ENCODE measurements at places on chromosomes 11 and 22.

DNA sequence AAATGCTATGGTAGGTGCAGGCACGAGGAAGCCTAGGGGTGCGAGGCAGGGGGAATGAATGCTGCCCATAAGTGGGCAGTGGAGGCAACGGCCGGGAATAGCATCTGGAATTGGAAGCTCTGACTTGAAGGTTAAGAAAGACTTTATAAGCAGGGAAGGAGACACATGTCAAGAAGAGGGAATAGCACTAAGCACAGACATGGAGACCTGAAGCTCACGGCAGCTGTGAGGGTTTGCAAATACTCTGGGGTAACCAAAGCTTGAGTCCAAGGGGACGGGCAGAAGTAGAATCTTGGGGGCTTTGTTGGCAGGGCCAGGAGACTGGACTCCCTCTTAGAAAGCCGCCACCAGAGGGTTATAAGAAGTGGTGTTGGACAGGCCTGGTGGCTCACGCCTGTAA is 112.6 kb downstream of the CEP164 start:
- no peak for DNase-seq

DNA sequence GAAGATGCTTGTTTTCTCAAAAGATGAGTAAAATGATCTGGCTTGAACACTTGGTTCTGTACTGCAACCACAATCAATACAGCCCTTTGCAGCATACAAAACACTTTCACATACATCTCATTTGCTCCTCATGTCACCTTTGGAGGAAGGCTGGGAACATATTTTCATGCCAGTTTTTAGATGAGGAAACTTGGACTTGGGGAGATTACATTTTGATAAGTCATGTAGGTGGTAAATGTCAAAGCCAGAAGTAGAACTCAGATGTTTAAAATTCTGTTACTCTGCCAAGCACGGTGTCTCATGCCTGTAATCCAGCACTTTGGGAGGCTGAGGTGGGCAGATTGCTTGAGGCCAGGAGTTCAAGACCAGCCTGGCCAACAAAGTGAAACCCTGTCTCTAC is 121.8 kb downstream of the MICAL2 start:
- DNase-seq: no peak

DNA sequence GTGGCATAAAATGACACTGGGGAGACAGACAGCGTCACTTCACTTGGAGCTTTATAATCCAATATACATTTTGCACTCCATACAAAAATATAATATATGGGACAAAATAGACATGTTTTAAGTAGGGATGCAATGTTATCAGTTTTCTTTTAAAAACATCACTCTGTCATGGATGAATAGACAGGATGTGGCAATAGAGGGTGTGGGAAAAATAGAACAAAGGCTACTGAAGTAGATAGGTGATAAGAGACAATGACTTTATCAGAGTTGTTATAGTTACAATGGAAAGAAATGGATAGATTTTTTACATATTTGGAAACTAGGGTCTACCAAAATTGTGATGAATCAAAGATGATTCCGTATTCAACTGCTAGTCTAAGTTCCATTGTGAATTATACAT is 13.1 kb upstream of the NOX4 start:
- no peak for DNase-seq

DNA sequence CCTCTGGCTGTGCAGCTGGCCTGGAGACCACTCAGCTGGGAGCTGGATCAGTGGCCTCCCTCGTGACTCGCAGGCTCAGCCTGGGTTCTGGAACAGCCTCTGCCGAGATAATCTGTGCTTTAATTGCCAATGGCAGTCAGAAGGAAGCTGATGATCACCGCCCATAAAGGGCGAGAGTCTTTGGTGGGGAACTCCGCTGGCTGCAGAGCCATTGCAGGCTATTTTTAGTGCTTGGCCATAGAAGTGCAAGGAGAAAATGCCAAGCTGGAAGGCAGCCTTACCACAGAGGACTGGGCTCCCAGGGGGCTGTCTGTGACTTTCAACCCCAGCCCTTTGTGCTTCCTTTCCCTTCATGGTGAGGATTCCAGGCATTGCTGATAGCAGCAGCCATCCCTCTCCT is 62.2 kb upstream of the TENM4 start:
- DNase-seq: peak; percentile 29

GRCh38 chr11:12769834-12770345 is 95.7 kb downstream of the TEAD1 start:
- DNase-seq: no peak

DNA sequence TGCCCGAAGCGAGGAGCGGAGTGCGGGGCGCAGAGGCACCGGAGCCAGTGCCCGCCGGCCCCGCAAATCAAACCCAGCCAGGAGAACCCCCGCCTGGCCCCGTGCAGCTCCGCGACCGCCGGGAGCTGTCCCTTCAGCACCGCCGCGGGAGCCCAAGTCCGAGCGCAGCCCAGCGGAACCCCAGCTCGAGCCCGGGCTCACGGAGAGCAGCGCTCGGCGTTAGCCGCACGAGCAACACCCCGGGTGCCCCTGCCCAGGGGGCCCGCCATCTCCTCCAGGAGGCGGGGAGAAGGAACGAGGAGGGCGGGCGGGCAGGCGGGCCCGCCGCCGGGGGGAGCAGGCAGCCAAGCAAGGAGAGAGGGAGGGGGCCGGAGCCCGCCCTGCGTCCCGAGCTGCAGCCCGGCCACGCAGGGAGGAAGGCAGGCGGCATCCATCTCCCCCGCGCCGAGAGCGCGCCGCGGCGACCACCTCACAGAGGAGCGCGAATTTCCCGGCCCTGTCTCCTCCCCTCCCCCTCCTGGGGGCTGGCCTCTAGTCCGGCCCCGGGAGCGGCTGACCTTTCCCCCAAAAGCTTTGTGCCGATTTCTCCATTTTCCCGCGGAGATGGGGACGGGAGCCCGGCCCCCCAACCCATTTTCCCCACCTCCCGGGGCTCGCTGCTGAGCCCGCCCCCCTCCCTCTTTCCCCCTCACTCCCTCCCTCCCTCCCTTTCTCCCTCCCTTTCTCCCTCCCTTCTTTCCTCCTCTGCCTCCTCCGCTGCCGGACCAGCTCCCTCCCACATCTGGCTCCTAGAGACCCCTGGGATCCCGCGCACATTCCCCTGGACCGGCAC is 621 bp downstream of the KCNC1 start:
- DNase-seq: peak; percentile 58

- DNase-seq: no peak
These were observed 112.3 kb upstream of the SORL1-AS1 start for GRCh38 chr11:121564948-121565684.

DNA sequence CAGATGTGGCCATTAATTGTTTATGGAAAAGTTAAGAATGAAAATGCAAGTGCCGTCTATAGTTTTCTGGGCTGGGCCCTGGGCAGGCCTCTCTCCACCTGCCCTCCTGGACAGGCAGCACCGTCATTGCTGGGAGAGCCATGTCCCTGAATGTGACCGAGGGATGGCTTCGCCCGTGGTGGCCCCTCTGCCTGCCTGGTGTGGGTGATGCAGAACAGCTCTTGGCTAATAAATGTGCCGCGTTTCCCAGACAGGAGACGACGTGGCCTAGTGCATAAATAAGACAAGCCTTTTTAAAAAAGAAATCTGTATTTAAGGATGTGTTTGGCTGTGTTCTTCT is 407.3 kb downstream of the TBC1D22A start:
- no peak for DNase-seq

DNA sequence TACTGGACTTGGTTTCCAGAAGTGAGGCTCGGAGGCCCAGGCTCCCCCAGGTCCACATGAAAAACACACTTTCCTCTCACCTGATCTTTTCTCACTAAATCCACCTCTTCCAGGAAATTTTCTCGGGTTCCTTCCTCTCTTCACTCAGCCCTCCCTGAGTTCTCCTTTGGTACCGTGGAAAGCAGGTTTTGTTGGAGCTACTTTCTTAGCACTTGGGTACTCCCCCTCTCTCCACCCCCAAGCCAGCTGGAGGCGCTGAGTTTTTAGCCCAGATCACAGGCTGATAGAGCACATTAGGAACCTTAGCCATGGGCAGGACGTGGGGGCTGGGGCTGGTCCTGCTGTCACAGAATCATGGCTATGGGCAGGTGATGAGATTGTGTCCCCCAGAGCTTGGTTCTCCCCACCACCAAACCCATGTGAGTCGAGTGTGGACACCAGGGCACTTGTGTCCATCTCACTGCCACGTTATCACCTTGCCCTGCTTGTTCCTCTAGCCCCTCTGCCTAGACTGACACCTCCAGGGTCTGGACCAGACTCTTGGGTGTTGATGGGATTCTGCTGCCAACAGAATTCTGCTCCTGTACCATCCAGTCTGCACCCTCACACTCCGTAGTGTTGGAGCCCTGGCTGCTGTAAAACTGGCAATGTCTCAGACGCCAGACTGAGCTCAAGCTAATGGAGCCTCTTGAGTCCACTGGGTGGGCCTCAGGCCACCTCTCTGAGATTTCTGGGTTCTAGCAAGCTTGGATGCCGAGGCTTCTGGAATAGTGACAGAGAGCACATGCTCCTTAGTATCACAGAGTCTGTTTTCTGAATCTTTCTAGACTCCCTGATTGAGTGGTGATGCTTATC is 74.9 kb upstream of the NARS2 start:
- no peak for DNase-seq

- no peak for DNase-seq
These were observed 51.3 kb upstream of the CD44 start for GRCh38 chr11:35087648-35088047.

GRCh38 chr11:102081313-102081712 is 28.9 kb upstream of the YAP1 start:
- DNase-seq: no peak

GRCh38 chr11:44003736-44004451 is 43.9 kb upstream of the ACCSL start:
- peak; percentile 9 for DNase-seq

DNA sequence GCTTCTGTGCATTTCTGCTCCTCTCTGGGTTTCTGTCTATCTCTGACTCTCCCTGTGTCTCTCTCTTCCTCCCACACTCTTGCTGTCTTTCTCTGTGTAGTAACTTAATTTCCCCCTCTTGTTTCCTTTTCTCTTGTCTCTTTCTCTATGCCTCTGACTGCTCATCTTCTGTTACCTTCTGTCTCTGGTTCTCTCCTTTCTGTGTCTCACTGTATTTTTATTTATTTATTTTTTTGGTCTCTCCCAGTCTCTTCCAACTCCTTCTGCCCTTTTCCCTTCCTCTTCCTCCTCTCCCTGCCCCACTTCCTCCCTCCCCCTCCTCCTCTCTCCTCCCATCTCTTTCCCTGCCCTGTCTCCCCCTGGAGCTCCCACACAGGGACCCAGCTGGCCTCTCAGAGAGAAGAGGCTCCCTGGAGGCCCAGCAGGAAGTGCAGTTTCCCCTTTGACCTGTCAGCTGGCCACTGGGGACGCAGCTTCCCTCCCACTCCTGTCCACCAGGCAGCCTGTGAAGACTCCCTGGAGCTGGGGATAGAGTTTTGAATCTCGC is 38.3 kb upstream of the MYH9 start:
- no peak for DNase-seq

DNA sequence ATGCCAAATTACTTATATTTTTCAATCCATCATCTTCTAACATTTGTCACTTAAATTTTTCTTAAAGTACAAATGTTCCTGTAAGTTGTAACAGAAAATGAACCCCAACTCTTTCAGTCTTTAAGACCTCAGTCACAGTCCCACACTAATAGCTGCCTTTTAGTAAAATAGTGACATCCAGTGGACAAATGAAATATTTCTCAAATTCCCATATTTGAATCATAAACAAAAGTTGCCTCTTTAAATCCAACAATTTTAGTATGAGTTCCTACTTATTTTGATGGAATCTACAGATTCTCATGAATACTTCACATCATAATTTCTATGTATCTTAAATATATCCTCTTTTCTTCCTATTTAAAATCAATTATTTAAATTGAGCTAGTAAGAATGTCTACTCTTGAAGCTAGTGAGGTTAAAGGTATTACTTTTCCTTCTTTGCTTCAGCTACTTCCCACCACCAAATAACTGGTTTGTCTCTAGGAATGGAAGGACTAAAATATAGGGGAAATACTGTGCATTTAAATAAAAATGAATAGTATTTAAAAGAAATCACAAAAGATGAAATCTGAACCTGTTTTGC is 9.2 kb downstream of the LIN7C start:
- DNase-seq: no peak
